ENCODE measurements at places on chromosomes 7 and 10. TPM values are rescaled to one million over a fixed set of nuclear protein-coding genes. Genes with fewer than 3 reads are reported as not detected.

- H3K4me1 ChIP-seq, result peaks cover 7% of the 10 kb centered on the region
- H3K36me3 ChIP-seq, result no peaks in the 10 kb centered on the region
- H3K27me3 ChIP-seq, result no peaks in the 10 kb centered on the region
- DNase-seq, result peak; percentile 92
Observed at GRCh38 chr7:17408245-17408903, 109.9 kb downstream of the AHR start.

GRCh38 chr10:126208726-126209302 is 179.5 kb downstream of the ADAM12 start:
- H3K27ac ChIP-seq, result no peak overlapping the region
- H3K36me3 ChIP-seq, result no peaks in the 10 kb centered on the region
- peaks cover 13% of the 10 kb centered on the region for H3K4me1 ChIP-seq

GRCh38 chr10:132983252-132984007 is 41.1 kb upstream of the CFAP46 start:
- no peak overlapping the region for H3K4me3 ChIP-seq
- no peak for DNase-seq
- no peaks in the 10 kb centered on the region for H3K4me1 ChIP-seq
- H3K36me3 ChIP-seq, result no peaks in the 10 kb centered on the region

- no peaks in the 10 kb centered on the region for H3K4me1 ChIP-seq
- no peak overlapping the region for H3K27ac ChIP-seq
- no peak for DNase-seq
- no peaks in the 10 kb centered on the region for H3K27me3 ChIP-seq
Observed at GRCh38 chr7:15159261-15159660, 256.7 kb upstream of the DGKB start.

- no peak overlapping the region for H3K4me3 ChIP-seq
- H3K4me1 ChIP-seq, result no peaks in the 10 kb centered on the region
- no peak overlapping the region for H3K27ac ChIP-seq
- H3K36me3 ChIP-seq, result no peaks in the 10 kb centered on the region
- no peak for DNase-seq
Observed at GRCh38 chr7:20113427-20114027, 103.7 kb downstream of the MACC1 start.

DNA sequence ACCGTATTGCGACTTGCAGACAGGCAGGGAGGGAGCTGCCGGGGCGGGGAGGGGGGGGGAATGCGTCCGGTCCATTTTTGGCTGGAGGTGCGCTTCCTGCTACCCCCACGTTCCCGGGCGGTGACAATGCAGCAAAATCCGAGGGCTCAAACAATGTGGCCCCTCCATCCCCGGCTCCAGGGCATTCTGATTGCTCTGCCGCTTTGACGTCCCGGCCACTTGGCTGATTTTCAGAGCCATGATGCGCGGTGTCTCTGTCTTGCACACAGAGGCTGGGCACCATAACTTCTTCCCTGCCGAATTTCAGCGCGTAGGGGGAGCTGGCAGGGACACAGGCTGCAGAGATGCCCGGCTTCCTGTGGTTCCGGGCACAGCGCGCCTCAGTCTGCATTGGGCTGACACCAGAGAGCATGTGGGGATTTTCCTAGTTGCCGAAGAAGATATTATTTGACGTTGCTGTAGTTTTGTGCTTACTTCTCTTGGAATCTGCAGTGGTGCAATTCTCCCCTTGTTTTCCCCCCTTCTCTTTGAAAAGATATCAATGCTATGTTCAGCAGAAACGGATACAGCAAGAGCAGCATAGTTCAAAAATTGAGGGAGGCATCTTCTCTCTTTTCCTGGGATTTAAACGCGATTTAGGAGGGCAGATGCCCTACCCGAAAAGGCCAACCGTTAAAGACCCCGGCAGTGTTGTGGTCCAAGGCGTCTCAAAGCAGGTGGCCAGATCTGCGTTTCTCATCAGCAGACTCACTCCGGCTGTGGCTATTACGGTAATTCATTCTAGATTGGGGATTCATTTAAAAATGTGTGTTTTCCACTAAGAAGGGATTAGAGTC is 1.4 kb downstream of the HECW1 start:
- DNase-seq, result no peak
- H3K4me3 ChIP-seq, result peak overlapping the region; percentile 46
- H3K36me3 ChIP-seq, result no peaks in the 10 kb centered on the region
- no peaks in the 10 kb centered on the region for H3K4me1 ChIP-seq
- H3K27ac ChIP-seq, result no peak overlapping the region

DNA sequence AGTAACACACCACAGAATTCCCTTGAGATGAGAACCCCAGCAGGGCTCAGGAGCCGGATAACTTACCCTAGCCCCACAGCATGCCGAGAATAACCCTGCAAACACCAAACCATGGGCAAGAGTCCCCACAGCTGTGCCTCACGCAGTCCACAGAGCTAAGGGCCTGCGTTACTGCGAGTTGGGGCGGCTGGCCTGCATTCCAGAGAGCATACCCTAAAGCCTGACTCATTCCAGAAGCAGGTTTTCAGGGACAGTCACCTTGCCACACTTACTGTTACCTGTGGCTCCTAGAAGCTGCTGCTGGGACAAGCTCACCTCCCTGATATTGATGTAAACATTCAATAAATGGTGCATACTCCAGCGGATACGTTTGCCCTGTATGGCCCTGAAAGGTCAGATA is 18.6 kb downstream of the FGFR2 start:
- H3K36me3 ChIP-seq, result no peaks in the 10 kb centered on the region
- no peak for DNase-seq
- peaks cover 55% of the 10 kb centered on the region for H3K4me1 ChIP-seq
- H3K4me3 ChIP-seq, result no peak overlapping the region

GRCh38 chr7:30171766-30172447 is 37.1 kb downstream of the MTURN start:
- peaks cover 15% of the 10 kb centered on the region for H3K27me3 ChIP-seq
- H3K27ac ChIP-seq, result no peak overlapping the region
- H3K36me3 ChIP-seq, result no peaks in the 10 kb centered on the region

The CYTH3 gene
- total RNA-seq, result 30.9 TPM

The TRIM50 gene
- not detected for total RNA-seq

The ZNF316 gene
- 21.3 TPM for total RNA-seq

All from cardiac muscle cell (in vitro differentiated cells and primary cell).